ENCODE measurements at places on chromosomes 3 and 15.

DNA sequence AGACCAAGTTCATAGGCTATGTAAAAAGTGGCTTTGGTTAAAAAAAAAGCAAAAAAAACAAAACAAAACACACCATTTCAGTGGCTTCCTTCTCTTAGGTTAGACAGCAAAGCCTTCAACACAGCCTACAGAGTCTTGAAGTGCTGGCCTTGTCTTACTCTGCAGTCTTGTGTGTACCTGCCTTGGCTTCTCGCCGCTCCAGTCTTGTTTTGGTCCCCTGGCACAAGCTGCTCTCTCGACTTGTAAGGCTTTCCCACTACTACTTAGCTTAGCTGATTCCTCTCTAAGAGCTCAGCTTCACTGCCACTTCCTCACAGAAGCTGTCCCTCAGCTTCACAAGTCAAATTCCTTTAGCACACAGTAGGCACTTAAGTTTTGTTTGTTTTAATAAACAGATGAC, 63.0 kb downstream of the ST3GAL6 start:
- no peak for DNase-seq

DNA sequence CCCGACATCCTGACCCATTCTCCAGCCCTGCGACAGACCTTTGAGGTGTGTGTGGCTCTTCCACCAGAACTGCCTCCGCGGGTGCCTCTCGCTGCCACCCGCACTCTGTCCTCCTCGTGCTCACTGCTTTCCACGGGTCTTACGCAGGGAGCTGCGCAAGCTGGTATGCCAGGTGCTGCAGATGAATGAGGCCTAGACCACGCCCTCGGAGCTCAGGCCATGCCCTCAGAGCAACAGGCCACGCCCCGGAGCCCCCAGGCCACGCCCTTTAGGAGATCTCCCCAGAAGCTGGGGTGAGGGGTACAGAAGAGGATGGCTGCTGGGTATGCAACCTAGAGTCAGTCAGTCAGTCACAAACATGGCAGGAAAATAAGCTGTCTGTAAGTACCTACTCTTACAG, 300.3 kb downstream of the GABRG3 start:
- DNase-seq = no peak

DNA sequence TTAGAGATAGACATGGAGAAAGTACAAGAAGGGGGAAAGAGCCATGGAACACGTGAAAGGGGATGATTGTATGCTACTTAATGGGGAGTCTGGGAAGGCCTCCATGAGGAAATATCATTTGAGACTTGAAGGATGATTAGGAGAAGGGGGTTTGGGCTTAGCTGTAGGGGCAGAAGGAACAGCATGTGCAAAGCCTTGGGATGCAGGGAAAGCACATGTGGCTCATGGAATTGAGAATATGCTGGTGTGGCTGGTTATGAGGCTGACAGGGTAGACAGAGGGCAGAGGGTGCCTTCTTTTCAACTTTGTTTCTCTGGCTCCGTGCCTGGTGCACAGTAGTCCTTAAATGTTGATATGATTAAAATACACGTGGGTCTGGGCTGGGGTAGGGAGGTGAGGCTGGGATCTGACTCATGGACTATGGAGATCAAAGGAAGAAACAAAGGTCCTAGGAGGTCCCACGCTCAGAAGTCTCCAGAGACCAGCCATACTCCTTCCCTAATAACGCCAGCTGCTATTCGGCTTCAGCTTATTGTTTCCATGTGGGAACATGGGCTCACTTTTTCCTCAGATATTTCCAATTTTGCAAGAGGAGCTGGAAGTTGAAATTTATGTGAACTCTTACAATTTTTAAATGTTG, 1.1 kb downstream of the GTF2E1 start:
- DNase-seq = no peak

DNA sequence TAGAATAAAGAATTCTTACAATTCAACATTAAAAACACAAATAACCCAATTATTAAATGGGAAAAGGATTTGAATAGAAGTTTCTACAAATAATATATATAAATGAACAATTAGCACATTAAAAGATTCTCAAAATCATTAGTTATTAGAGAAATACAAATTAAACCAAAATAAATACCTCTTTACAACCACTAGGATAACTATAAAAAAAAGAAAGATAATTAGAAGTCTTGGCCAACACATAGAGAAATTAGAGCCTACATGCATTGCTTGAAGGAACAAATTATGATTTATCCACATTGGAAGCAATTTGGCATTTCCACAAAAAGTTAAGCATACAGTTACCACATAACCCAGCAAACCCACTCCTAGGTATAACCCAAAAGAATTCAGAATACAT, 502.3 kb upstream of the UBE2E2 start:
- no peak for DNase-seq

- no peak for DNase-seq
Measured at GRCh38 chr3:49882166-49882565, 12.5 kb upstream of the CAMKV start.

DNA sequence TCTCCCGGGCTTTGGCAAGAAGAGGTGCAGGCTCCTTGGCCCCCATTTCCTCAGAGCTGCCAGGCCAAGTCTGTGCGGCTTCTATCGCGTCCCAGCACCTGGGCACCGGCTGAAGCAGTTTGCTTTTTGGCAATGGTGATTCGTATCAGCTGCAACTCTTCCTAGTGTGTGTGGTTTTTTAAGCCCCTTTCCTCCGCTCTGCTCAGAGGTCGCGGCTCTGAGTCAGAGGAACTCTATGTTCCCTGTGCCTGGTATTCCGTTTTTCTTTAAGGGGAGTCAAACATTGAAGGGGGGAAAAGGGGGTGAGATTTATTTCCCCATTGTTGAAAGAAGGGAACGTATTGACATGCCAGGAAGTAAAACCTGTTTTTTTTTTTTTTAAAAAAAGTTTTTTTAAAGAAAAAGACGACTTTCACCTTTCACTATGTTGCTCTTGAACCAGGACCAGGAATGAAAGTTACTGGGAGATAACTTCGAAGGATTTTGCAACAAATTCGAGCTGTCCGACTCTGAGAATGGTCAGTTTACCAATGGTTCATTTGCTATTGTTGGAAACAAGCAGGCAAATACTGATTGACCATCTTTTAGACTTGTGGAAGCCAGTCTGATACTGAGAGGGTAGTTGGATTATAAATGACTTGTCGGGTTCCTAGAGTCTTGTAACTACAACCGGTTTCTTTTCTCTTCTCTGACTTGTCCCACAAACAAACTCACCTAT, 1.1 kb downstream of the ARMC8 start:
- DNase-seq = no peak

GRCh38 chr3:71492974-71493771, 90.4 kb downstream of the FOXP1 start:
- no peak for DNase-seq

- no peak for DNase-seq
Measured at GRCh38 chr3:179701176-179701827, 48.5 kb downstream of the USP13 start.
